ENCODE measurements at places on chromosomes 12 and 14.

DNA sequence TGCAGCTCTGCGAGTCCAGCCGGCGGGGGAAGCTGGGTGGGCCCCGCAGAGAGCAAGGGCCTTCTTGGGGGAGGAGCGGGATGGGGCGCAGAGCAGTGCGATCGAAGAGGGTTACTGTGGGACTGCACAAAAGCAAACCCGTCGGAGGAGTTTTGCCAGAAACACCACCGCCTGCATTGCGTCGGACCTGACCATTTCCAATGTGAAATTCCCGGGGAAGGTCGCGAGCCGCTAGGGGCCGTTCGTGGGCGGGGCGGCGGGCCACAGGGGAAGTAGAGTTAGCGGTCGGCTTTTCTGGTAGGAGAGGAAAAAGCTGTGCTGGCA is 333 bp upstream of the KCNA1 start:
- no peak for DNase-seq

- DNase-seq: no peak
These were observed 97.4 kb downstream of the BORCS5 start for GRCh38 chr12:12454315-12454714.

DNA sequence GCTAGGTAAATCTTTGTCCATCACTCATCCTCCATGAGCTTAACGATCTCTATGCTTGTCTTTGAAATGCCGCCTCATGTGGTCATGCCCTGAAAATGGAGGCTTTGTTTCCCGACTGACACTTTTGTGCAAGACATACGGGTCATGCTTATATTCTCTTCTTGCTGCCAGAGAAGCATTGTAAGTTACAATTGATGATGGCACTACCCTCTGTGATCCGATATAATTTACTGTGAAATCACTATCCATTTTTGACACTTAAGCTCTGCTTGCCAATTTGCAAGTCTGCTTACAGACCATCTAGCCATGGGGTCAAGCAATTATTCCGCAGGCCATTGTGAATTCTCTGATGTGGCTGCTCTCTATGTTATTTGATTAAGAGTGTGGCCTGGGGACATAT is 650.0 kb downstream of the FLRT2 start:
- DNase-seq: no peak

DNA sequence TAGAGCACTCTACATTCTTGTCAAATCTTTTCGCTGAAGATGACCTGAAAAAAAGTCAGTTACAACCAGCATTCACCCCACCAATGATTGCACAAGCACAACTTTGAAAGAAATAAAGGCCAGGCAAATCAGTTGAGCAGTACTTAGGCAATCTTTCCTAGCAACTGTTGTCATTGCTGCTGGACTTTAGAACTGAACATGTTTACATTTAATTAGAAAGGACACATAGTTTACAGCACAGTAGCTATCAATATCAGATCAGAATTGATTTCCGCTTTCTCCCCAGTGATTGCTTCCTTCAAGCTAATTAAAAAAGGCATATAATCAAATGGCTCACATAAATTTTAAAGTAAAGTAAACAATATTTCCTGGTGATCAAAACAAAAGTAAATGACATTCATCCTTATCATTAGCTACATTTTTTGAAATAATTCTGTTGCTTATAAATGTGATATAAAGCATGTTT is 128.4 kb downstream of the FOXA1 start:
- DNase-seq: no peak

GRCh38 chr14:94041551-94042346 is 15.6 kb downstream of the OTUB2 start:
- DNase-seq: no peak

- DNase-seq: no peak
These were observed 68.5 kb downstream of the RASSF3 start for GRCh38 chr12:64678835-64679234.

DNA sequence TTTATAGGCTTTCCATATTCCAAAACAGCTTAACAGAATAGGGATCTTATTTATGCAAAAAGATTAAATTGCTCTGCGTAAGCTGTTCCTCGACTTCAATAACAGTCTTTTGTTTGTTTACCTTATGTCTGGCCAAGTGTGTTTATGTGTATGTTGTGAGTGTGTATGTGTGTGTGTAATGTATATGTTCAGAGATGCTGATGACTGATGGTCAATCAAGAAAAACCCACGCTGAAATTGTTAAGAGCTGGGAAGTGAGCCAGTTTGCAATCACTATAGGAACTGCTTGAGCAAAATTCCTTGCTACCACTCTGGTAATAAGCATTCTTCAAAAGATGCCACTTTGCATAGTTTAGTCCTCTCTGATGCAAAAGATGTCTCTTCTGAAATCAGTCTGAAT is 59.6 kb downstream of the PRKD1 start:
- DNase-seq: no peak

DNA sequence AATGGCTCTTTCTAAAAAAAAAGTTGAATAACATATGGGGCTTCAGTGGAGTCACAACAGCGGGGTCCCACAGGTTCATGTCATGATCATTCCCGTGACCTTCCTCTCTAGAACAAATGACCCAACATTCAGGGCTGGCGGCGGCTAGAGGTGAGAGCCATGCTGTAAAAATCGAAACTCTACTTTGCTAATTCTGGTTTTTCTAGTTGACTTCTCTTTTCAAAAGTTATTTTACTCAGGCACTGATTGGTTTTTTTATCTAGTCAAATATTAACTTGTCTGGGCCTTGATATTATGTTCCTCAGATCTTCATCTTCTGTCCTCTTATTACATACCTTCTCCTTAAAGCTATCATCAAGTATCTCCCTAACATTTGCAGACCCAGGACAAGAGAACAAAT is 402.9 kb upstream of the SOX5 start:
- DNase-seq: no peak

DNA sequence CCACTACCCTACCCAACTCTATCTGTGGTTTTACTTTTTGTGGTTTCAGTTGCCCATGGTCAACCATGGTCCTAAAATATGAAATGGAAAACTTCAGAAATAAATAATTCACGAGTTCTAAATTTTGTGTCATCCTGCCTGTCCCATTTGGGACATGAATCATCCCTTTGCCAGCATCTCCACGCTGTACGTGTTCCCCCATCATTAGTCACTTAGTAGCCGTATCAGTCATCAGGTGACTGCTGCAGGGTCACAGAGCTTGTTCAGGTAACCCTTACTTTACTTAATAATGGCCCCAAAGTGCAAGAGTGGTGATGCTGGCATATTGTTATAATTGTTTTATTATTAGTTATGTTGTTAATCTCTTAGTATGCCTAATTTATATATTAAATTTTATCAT is 209.9 kb downstream of the ITPR2 start:
- no peak for DNase-seq

- no peak for DNase-seq
These were observed 47.4 kb downstream of the IFNG-AS1 start for GRCh38 chr12:68036642-68037041.
